Osteocyte (in vitro differentiated cells): ENCODE measurements at places on chromosomes 6 and 20. TPM values are rescaled to one million over a fixed set of nuclear protein-coding genes. Genes with fewer than 3 reads are reported as not detected.

GRCh38 chr20:2756056-2756611, 44.3 kb downstream of the CPXM1 start:
- peaks cover 19% of the 10 kb centered on the region for H3K4me1 ChIP-seq
- DNase-seq, result no peak
- no peaks in the 10 kb centered on the region for H3K36me3 ChIP-seq
- H3K27ac ChIP-seq, result no peak overlapping the region
- H3K27me3 ChIP-seq, result peaks cover 28% of the 10 kb centered on the region
- no peak overlapping the region for H3K4me3 ChIP-seq

The ROS1 gene
- total RNA-seq, result not detected in 2 replicates

DNA sequence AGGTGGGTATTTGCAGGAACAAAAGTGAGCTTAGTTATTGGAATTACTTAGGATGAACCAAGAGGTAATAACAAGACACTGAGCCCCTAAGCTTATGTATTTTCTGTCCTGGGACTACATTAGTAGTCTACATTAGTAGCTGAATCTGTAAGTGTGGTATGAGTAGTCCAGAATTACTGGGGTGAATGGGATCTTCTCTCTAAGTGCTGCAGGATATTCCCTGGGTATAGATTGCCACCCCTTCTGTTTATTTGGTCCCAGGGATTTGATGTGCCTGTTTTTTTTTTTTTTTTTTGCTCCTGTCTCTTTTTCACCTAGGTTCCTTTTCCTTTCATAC, 5.9 kb downstream of the CD2AP start:
- peaks cover 56% of the 10 kb centered on the region for H3K4me1 ChIP-seq
- no peaks in the 10 kb centered on the region for H3K36me3 ChIP-seq

The TFAP2A gene
- 53.2 and 59.6 TPM in 2 replicates for total RNA-seq
